Prostate gland (tissue), 2 donors: ENCODE measurements at places on chromosomes 1 and 21. TPM values are rescaled to one million over a fixed set of nuclear protein-coding genes. Genes with fewer than 3 reads are reported as not detected.

The KCNJ6 gene
- total RNA-seq: 0.23 TPM

- no peak overlapping the region for H3K27ac ChIP-seq
- H3K4me1 ChIP-seq: no peaks in the 10 kb centered on the region
- DNase-seq: no peak
- H3K27me3 ChIP-seq: no peaks in the 10 kb centered on the region
- no peaks in the 10 kb centered on the region for H3K36me3 ChIP-seq
- H3K4me3 ChIP-seq: no peak overlapping the region
Measured at GRCh38 chr1:23905461-23906025, 7.6 kb downstream of the CNR2 start.

The TMEM167B gene
- 40.7 TPM for total RNA-seq

DNA sequence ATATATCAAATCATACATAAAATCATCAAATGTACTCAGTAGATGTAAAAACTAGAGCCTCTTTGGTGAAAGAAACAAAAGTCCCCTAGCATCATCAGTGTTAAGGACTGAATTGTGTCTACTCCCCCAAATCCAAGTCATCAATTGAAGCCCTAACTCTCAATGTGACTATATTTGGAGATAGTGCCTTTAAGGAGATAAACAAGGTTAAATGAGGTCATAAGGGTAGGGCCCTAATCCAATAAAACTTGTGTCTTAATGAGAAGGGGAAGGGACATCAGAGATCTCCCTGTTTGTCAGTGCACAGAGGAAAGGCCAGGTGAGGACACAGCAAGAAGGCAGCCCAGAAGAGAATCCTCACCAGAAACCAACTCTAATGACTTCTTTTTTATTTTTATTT, 33.5 kb downstream of the USP24 start:
- no peak overlapping the region for H3K4me3 ChIP-seq
- no peaks in the 10 kb centered on the region for H3K36me3 ChIP-seq
- H3K4me1 ChIP-seq: no peaks in the 10 kb centered on the region
- no peak for DNase-seq
- H3K27me3 ChIP-seq: no peaks in the 10 kb centered on the region

GRCh38 chr1:232561381-232561780, 68.6 kb downstream of the SIPA1L2 start:
- no peak overlapping the region for H3K27ac ChIP-seq
- no peak for DNase-seq
- no peak overlapping the region for H3K4me3 ChIP-seq
- H3K36me3 ChIP-seq: no peaks in the 10 kb centered on the region
- no peaks in the 10 kb centered on the region for H3K27me3 ChIP-seq

DNA sequence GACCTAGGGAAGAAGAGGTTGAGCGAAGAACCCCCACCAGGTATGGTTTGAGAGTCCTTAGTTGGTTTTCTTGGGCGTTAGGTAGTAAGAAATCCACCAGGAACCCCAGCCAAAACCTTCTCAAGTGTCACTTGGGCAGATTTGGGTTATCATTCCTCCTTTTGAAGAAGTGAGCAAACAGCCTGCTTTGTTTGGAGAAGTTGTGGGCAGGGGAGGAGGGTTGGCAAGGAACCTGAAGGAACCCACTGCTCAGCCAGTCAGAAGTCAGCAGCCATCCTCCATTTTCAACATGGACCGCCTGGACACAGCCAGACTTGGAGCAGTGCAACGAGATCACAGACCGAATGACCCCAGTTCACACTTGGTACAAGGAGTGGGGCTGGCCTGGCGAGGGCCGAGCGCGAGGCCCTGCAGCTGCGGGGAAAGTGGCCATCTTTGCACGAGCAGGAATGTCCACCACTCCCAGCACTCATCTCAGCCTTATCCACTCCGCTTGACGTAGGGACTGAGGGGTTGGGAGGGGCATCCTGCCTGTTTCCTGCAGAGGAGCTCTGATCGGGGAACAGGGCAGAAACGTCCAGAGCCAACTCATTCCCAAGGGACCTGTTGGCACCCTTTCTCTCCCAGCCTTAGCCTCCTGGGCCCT, 7.2 kb downstream of the ADPRS start:
- H3K27me3 ChIP-seq: no peaks in the 10 kb centered on the region
- H3K4me1 ChIP-seq: no peaks in the 10 kb centered on the region
- DNase-seq: no peak
- H3K27ac ChIP-seq: no peak overlapping the region
- H3K4me3 ChIP-seq: no peak overlapping the region

- H3K4me3 ChIP-seq: no peak overlapping the region
- no peaks in the 10 kb centered on the region for H3K36me3 ChIP-seq
- no peaks in the 10 kb centered on the region for H3K27me3 ChIP-seq
- DNase-seq: no peak
Measured at GRCh38 chr1:209772126-209772525, 12.2 kb downstream of the C1orf74 start.
